ENCODE measurements at places on chromosomes 7 and 10.

DNA sequence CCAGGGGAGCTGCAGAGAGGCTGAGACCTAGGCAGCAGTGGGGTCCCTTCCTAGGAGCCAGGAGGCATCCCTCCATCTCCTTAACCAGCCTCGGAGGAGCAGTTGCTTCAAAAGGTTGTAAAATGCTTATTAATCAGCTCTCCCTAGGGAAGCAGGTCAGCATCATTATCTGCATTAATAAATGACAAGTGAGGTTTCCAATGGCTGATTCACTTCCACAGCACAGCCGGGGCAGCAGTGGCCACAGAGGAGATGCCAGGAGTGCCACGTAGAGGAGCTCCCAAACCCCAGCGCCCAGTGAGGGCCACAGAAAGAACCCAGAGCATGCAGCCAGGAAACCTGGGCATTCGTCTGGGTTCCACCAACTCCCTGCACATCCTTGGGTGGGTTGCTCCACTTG is 8.2 kb upstream of the NPFFR1 start:
- no peak for DNase-seq

GRCh38 chr7:26332698-26333097 is 41.0 kb downstream of the SNX10 start:
- DNase-seq = no peak

- no peak for DNase-seq
Observed at GRCh38 chr10:126955396-126955795, 50.2 kb downstream of the DOCK1 start.

- DNase-seq = no peak
Observed at GRCh38 chr10:7649673-7650300, 17.0 kb downstream of the ITIH5 start.

- DNase-seq = no peak
Observed at GRCh38 chr10:96636551-96636950, 49.7 kb upstream of the TM9SF3 start.

- DNase-seq = no peak
Observed at GRCh38 chr7:93799750-93800357, 90.7 kb downstream of the TFPI2 start.

DNA sequence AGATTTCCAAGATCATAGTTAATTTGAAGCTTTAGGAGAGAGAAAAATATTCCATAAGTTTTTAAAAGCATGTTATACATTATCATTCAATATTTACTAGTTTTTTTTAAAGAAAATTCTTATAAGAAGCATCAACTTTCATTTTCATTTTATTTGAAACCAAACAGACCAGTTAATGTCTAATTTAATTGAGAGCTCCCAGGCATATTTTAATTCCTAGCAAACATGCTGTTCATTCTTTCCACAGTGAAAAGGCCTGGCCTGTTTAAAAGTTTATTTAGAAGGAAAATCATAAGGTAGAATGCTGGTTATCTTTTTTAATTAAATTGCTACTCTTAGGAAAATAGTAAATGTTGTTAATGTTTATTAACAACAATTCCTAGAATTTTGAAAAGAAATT is 324.4 kb downstream of the PCLO start:
- no peak for DNase-seq

DNA sequence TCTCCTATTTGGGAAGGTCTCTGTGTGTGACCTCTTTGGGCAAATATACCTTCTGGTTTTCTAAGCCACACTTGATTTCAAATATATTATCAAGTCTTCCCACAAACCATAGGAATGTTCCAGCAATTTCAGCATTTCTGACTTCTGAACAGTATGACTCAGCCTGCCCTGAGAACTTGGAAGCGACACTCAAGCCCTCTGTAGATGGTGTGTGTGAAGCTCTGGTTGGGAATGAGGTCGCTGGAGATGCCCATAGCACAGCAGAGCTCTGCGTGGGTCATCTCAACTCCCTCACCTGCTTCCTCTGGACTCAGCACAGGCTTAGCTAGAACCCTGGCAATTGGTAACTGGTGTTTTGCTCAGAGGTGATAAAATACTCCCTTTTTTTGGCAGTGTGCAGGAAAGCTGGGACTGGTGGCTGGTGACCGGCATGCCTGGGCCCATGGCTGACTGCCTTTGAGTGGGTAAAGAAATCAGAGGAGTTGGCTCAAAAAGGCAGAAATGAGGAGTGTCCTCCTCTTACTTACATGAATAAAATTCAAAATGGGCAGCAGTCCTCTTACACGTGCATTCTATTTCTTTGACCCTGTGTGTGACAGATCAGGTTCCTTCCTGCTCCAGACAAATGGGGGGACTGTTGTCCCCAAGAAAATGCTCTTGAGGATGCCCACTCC is 87.5 kb upstream of the NRP1 start:
- DNase-seq = no peak

- DNase-seq = no peak
Observed at GRCh38 chr7:128033246-128033645, 2.0 kb upstream of the LRRC4 start.

- DNase-seq = no peak
Observed at GRCh38 chr10:24152270-24152669, 56.7 kb upstream of the KIAA1217 start.

GRCh38 chr10:114802177-114802576 is 19.4 kb upstream of the FHIP2A start:
- no peak for DNase-seq

DNA sequence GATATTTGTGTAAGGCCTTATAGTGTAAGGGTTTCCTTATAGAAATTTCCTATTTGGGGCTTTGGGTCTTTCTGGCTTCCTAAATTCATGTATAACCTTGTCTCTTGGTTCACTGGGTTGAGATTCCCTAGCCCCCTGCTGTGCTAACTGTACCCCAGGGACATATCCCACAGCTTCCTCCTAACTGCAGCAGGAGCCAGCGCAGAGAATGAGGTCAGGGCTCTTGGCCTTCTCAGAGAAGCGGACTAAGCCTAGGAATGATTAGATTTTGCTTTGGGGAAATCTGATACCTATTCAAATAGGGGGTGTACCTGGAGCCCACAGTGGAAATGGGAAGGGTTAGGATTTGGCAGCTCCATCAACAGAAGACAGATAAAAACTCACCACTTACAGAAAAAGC is 138.1 kb upstream of the EFCAB10 start:
- no peak for DNase-seq

DNA sequence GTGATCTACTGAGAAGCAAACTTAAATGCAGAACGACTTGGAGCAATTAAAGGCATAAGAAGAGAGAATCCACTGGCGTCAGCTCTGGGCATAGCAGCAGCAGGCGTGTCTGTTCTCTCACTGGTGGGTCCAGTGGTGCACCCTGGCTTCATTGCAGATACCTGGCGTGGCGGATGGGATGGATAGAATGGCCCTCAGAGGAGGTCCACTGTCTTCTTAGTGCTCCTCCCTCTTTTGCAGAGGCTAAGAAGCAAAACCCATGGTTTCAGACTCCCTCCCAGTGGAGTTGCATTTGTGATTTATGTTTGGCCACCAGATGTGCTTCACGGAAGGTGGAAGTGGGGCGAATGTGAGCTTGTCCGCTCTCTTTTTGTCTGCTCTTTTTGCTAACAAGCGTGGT is 28.4 kb upstream of the PRKAG2 start:
- DNase-seq = no peak

DNA sequence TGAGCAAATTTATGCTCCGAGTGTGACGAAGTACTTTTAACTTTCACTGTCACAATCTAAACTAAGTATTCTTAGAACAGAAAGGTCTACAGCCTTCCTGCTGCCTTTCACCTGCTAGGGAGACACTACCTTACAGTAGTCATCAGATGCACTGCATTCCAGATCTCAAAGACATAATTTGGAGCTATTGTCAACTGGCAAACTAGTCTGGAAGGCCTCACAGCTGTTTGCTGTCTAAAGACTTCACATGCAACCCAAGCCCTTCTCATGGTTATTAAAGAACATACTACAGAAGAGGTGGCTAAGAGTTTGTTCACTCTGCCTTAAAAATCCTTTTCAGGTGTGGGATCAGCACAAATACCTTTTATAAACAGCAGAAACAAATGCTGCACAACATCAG is 91.8 kb upstream of the KCNIP2 start:
- DNase-seq = no peak

DNA sequence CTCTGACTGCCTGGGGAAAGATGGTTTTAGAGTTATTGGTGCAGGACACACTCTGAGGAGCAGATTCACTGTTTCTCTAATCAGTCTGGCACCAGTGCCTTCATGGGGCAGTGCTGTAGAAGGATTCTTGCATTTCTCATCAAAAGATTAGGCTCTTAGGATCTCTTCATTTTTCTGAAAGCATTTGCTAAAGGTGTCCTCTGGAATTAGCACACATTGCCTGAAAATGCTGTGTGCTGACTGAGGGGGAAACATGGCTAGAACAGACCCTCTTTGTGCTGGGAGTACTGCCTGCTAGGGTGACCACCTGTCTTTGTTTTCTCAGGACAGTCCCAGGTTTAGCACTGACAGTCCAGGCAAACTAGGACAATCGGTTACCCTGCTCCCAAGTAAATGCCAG is 301.0 kb downstream of the PTEN start:
- DNase-seq = no peak

DNA sequence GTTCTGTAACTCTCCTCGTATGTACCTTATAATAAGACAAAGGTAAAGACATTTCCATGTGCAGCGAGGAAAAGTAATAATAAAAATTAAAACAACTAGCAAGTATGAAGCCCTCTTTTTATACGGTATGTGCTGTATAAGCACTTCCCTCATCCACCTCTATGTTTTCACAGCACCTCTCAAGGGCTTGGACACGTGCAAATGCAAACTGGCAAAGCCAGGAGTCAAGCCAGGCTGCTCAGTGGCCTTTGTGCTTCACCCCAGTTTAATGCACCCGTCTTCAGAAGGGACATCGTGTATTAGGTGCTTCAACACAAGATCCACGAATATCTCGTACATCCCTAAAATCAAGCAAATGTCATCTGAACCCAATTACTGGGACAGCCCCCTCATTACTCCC is 1.3 kb upstream of the DGKI start:
- no peak for DNase-seq
